Activated CD8-positive, alpha-beta memory T cell treated with anti-CD3 and anti-CD28 coated beads for 1 hour (primary cell): ENCODE measurements at places on chromosomes 1 and 21.
A peak's percentile ranks its signal among the peaks of the same experiment; 100 is the strongest.

DNA sequence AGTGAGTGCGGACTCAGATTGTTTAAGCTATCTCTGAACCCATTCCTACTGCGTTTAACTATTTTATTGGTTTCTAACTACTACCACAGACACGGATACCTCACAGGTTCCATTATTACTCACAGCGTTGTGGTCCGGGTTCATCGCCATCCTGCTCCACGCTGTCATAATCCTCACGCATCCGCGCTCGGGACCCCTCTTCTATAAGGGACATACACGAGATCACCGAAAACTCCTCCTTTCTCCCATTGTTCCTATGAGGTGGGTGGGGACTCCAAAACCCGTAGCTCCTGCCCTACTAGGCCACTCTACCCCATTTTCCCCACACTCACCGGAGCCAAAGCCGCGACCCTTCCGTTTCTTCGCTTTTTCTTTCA is 610 bp downstream of the RBM8A start:
- no peak for DNase-seq

DNA sequence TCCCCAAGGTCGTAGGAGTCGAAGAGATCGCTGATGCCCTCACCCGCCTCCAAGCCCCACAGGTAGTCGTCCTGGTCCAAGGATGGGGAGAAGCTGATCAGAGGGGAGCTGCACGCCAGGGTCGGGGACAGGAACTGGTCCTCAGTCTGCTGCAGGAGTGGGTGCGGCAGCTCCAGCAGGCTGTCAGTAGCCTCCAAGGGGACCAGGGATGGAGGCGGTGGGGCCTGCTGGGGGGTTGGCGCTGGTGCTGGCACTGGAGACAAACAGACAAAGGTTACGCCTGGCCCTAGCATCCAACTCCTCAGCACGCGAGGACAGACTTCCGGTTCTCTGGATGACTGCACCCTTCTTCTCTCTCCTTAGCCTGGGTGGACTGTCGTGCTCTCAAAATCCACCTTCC is 21.1 kb downstream of the E2F2 start:
- no peak for DNase-seq

DNA sequence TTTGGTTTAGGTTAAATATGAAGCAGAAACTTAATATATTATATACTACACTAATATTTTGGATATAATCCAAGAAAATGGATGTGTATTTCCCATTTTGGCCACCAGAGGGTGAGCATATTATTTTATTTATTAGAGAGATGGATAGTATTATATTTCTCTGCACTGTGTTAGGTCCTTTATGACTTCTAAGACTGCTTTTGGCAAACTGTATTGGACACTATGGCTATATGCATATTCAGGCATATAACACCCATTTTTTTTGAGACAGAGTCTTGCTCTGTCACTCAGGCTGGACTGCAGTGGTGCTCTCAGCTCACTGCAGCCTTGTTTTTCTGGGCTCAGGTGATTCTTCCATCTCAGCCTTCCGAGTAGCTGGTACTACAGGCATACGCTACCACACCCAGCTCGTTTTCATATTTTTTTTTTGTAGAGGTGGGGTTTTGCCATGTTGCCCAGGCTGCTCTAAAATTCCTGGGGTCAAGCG is 17.8 kb upstream of the PGM1 start:
- DNase-seq, result no peak

DNA sequence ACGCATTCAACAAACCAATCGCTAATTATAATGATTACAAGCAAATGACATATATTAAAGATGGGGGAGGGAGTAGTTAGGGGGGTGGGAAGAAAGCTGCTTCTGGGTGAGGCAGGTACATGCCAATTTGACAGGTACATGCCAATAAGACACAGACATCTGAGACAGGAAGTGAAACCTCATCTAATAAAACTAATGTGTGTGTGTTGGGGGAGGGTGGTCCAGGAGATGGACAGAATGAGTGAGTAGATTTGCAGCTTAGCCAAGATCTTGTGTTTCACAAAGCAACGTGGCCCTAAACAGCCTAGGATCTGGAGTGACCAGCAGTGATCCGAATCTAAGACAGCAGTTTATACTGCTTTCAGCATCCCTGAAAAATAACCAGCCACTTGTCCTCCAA is 10.8 kb downstream of the CFAP45 start:
- DNase-seq, result no peak

DNA sequence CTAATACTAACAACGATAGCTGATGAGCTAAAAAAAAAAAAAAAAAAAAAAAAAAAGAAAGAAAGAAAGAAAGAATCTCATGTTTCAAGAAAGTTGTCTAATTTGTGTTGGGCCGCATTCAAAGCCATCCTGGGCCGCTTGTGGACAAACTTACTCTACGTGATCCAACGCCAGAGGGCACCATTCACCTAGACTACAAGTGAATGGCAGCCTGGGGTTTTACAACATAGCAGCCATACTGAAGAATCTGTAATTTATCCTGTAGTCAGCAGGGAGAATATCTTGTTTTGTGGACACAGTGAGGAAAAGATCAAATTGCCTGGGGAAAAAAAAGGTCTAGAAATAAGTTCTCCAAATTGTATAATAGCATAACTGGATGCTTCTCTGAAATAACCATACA is 47.0 kb downstream of the CYP2J2 start:
- DNase-seq, result peak; percentile 13

- no peak for DNase-seq
These were observed 434.3 kb downstream of the GPATCH2 start for GRCh38 chr1:217196616-217197015.

GRCh38 chr1:229129301-229130027 is 141.4 kb upstream of the RAB4A start:
- DNase-seq, result no peak

DNA sequence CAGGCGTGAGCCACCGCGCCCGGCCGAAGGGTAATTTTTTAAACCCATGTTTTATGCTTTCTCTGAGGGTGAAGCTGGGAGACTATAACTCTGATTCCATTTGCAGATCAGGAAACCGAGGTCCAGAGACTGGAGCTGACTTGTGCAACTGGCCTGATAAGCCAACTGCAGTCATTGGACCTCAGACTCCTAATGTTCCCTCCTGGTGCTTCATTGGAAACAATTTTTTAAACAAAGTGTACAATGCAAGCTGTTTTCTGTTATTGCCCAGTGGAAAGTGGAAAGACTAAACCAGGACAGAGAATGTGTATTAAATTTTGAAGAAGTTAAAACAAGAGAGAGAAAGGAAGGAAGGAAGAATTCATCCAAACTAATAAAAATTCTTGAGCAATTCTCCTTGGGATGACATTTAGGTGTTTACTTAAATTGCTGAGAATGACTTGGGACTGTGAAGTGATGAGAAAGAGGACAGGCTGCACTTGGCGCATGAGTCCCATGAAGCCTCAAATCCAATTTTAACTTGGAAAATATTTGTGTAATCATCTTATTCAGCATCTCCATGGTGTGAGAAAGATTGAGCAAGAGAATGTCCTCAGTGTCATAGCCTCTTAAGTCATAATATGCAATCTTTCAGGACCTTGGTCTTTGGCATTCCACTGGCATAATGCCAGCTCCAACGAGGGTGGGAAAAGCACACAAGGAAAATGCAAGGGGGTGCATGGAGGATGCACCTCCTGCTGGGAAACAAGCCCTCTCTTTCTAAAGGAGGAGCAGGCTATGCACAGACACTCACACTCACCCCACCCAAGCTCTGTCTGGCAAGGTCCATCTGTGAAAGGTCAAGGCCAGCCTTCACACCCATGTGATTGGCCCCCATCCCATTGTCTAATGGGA is 342.0 kb downstream of the SIPA1L2 start:
- DNase-seq, result no peak

DNA sequence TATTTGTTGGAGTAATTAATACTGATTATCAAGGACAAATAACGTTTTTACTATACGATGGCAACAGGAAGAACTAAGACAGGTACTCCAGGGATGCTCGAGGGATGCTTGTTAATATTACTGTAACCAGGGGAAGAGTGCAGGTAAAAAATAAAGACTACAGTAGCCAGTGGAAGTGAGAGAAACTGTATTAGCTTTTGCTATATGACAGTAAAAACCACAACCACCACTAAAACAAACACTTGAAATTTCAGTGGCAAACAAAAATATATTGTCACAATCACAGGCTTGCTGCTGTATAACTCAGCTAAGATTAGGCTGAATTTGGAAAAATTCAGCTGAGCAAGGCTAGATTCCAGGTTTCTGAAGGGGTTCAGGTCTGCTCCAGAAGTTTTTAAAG is 812.6 kb upstream of the ADGRL4 start:
- DNase-seq, result no peak

DNA sequence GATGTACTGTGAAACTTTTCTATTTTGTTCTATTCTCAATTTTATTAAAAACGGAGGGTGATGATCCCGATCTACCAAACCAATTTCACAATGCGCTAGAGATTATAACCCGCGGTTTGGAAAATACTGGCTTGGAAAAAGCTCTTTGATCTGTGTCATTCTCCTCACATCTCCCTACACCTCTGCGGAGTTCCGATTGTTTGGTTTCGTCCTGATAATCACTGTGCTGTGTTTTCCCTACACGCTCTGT is 536 bp upstream of the ABCD3 start:
- no peak for DNase-seq

DNA sequence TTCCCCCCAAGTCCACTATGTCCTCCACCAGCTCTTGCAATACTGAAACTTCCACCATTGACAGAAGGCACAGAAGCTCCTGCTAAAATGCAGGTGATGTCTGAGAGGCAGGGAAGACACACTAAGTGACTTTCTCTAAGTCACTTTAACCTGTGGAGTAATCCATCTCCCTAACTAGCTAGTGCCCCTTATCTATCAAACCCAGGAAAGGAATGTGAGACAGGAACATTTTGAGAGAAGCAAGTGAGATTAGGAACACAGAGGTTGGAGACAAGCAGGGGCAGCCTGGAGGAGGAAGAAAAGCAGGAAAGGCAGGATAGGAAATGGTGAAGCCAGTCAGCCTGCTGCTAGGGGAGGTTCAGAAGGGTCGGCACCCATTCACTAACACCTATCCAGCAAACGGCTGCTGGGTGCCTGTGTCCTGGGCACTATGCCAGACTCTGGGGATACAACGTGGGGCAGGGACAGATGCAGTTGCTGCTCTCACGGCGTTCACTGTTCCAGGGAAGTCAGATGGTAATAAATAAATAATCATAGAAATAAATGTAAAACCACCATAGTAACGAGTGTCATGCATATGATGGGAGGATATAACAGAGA is 7.0 kb downstream of the GPA33 start:
- DNase-seq, result no peak

DNA sequence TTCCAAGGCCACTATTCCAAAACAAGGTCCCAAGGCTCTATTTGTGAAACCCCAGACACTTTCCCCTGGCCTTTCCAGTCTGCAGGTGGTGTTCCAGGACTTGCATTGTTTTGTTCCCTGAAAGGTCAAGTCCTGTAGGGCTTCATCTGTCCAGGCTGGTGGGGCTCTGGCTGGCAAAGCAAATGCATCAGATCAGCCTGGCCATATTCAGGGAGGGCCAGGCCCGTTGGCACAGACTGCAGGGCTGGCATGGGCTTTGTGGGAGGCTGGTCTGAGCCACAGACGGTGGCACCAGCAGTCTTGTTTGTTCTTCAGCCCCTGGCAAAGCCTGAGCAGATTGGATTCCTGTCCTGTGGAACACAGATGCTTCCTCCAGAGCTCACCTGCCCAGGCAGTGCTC is 93.0 kb downstream of the SPATA46 start:
- DNase-seq, result no peak

- DNase-seq, result no peak
These were observed 37.5 kb upstream of the RCAN3 start for GRCh38 chr1:24465099-24465498.

GRCh38 chr1:10694633-10695627 is 101.5 kb downstream of the CASZ1 start:
- peak; percentile 63 for DNase-seq

GRCh38 chr1:1132956-1133750 is 17.3 kb upstream of the C1orf159 start:
- DNase-seq, result no peak

- DNase-seq, result no peak
These were observed 980 bp upstream of the METTL18 start for GRCh38 chr1:169795687-169796086.

GRCh38 chr1:17674726-17675500 is 80.2 kb upstream of the ACTL8 start:
- no peak for DNase-seq

DNA sequence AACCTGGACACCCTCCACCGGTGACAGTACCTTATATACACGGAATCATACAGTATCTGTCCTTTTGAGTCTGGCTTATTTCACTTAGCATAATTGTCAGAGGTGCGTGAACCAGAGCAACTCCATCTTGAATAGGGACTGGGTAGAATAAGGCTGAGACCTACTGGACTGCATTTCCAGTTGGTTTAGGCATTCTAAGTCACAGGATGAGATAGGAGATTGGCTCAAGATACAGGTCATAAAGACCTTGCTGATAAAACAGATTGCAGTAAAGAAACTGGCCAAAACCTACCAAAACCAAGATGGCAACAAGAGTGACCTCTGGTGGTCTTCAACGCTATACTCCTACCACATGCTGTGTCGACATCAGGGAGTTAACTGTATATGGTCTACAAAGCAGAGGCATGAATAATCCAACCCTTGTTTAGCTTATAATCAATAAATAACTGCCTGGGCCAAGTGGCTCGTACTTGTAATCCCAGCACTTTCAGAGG is 1.4 kb upstream of the FDPS start:
- DNase-seq, result no peak

- no peak for DNase-seq
These were observed 10.8 kb downstream of the HCN3 start for GRCh38 chr1:155287987-155288543.

DNA sequence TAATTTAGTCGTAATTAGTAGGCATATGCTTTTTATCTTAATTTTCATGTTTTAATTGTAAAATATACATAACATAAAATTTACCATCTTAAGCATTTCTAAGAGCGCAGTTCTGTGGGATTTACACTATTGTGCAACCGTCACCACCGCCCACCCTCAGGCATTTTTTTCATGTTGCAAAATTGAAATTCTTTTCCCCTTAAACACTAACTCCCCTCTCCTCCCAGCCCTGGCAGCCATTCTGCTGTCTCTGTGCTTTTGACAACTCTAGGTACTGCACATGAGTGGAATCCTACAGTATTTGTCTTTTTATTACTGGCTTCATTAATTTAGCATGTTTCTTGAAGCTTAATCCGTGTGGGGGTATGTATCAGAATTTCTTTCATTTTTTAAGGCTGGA is 7.8 kb downstream of the PIK3CD start:
- DNase-seq, result no peak

GRCh38 chr1:78060857-78061563 is 15.2 kb downstream of the GIPC2 start:
- DNase-seq, result no peak
